ENCODE measurements at places on chromosomes 7 and 10.

GRCh38 chr7:44149571-44150465, 8.7 kb upstream of the MYL7 start:
- DNase-seq = no peak

- no peak for DNase-seq
Observed at GRCh38 chr10:100896876-100897461, 15.8 kb upstream of the SLF2 start.

GRCh38 chr7:43405948-43406347, 177.0 kb upstream of the STK17A start:
- no peak for DNase-seq

- DNase-seq = no peak
Observed at GRCh38 chr7:81859433-81859832, 89.6 kb upstream of the HGF start.

DNA sequence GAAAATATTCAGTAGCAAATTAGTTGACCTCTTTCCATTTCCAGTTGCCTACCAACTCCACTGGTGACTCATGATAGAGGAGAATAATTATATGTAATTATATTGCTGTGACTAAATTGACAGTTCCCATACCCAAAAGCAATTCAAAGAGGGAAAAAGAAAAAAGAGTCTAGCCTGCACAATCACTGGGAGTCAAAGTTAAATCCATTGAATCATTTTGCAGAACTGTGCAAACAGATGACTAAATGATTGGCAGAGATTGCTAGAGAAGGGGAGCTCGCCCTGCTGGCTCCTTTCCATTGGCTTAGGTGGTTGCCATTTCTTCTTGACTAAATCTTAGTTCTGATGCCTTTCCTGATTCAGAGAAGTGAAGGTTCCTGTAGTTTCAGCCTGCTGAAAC, 1228.6 kb upstream of the SORCS1 start:
- no peak for DNase-seq

DNA sequence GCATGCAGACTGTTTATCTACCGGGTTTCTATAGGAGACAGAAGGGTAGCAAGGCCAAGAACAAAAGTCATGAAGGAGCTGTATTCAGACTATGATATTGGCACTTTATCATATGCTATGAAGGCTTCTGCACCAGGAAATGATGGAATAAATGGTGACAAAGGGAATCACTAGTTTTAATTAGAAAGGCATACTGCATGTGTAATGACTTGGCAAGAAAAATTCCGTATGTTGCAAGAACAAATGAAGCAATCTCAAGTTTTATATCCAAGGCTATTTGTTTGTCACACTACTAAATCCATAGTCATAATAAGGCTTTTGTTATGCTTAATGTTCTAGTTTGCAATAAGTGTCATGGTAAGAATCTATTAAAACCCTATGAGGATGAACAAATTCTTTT, 230.9 kb downstream of the ZEB1 start:
- DNase-seq = no peak

GRCh38 chr7:148623586-148624282, 33.2 kb downstream of the C7orf33 start:
- DNase-seq = no peak

DNA sequence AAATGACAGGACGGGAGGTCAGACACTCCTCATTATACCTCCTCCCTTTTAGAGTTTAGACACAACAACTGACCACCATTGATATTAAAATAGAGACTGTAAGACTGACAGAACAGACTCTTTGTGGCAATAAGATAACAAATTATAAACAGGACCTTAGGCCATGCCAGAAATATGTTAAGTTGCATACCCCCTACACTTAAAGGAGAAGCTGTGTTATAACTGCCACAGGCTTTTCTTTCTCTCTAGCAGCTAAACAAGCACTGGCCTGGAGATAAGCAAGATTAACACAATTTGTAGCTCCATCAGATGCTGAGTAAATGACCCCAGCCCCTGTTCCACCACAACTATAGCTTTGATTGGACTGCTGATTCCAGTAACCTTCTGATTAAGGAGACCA, 10.5 kb upstream of the UNC5B start:
- no peak for DNase-seq

- DNase-seq = no peak
Observed at GRCh38 chr10:103745341-103746247, 109.8 kb downstream of the SH3PXD2A start.

DNA sequence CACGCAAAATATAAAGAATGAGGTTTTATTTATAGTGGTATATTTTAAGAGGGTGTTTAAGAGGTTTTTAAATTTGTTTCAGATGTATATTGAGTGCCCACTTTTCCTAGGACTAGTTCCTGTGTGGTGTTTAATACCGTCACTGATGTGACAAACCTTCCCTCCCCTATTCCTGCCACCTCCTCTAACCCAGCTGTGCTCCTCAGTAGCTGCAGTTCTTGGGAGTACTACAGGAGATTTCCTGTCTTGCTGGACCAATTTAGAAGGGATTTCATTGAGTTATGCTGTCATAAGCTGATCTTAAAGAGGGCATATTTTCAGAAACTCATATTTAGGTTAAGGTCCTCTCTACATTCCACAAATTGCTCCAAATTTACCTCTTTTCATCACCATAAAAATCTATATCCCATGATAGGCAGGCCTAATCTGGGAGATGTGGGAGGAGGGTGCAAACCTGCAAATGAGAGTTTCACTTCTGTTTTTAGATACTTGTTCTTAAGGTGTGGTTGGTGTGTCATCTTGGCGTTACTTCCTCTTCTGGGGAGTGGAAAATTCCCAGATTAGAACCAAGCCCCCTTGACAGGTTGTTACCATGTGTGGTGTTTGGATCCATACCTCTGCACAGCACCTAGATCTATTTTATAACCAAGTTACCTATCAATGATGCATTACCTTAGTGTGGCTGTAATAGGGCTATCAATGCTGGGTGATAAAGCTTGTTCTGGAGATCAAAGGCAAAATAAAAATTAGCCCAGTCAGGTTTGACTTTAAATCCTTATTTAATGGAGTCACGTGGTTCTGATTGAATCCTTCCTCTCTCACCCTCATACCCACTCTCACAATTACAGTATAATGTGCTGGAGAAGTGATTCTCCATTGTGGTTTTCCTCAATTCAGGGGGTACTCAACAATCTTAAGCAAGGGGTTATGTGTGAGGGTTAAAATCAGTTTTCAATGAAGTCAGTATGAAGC, 141.1 kb downstream of the CDK14 start:
- no peak for DNase-seq

DNA sequence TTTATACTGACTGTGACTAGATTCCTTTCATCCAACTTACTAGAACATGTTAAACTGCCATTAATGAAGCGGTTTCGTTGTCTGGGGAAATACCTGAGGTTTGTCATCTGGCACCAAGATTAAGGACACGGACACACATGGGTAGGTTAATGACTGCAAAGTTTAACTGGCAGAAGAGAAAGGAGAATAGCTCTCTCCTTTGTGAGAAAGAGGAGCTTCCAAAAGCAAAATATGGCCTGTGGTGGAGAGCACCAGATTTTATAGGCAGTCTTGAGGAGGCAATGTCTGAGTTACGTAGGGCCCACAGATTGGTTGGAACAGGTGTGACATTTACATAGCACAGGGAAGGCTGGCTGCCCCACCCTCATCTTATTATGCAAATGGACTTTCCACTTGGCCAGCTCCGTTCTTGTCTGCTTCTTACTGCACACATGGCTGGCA, 1193.0 kb upstream of the CELF2 start:
- DNase-seq = peak; percentile 92

DNA sequence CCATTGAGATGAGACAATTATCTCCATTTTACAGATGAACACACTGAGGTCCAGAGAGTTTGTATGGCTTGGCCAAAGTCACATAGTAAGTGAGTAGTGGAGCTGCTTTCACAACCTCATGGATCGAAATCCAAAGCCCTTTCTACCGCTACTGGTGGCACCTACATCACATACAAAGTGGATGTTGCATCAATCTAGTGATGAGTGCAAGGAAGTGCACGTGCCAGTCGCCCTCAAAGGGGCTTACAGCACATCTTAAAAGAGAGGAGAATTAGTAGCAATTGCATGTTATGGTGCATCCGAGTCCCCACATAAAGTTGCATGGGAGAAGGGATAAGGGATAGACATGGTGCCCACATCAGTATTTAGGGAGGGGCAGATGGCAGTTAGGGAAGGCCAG, 31.0 kb upstream of the GPR26 start:
- no peak for DNase-seq

GRCh38 chr10:98115031-98115787, 19.2 kb upstream of the R3HCC1L start:
- DNase-seq = no peak

DNA sequence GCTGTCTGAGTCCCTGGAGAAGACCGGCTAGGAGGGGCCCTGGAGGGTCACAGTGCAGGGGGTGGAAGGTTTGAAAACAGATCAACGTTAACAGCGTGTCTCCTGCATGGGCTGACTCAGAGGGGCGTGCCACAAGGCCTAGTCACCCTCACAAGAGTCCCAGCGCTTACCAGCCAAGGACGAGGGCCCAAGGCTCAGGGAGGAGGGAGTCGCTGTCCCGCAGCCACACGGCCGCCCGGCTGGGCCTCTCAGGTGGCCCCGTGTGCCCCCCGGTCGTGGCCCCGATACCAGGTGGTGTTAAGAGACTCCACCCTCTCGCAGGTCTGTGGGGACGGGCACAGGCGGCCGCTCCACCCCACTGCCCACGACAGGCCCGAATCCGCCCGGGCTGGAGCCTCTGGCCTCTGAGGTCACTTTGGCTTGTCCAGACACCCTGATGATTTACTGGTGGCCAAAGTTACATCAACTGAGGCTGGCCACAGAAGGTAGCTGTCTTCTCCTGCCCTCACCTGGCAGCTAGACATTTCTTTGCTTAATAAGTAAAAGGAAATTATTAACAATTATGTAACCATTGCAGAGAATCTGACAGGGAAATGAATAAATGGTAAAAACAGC, 34.0 kb downstream of the FAM20C start:
- no peak for DNase-seq

DNA sequence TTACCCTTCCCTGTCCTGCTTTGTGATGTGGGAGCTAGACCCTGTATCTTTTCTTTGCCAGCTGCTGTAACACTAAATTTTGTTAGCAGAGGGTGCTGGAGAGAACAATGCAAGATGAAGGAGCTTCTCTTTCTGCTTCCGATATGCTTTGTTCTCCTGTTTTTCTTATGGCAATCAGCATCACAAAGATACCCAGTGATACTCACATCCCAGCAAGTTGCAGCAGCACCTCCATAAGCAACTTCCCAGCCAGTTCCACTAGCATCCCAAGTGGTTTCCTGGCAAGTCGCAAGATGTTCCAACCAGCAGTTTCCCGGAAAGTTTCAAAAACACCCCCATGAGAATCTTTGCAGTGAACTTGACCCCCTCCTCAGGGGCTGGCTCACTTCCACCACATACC, 148.6 kb downstream of the IMMP2L start:
- no peak for DNase-seq

- DNase-seq = no peak
Observed at GRCh38 chr7:81624650-81625631, 144.9 kb downstream of the HGF start.

GRCh38 chr7:44384586-44385433, 59.4 kb upstream of the CAMK2B start:
- no peak for DNase-seq

DNA sequence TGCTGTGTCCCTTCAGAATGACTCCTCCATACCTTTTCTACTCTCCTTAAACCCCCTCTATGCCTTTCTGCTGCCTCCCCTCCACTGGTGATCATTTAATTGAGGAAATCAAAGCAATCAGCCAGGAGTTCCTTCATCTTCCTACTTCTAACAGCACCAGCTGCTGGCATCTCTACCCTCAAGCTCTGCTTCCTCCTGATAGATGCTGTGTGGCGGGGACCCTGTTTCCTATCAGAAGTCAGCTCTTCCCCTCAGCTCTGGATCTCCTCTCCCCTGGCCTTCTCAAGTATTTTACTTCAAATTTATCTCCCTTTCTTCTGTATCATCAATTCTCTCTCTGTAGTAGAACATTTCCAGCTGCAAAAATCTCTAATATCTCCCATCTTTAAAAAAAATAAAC, 183.7 kb downstream of the ELMO1 start:
- DNase-seq = peak; percentile 54

DNA sequence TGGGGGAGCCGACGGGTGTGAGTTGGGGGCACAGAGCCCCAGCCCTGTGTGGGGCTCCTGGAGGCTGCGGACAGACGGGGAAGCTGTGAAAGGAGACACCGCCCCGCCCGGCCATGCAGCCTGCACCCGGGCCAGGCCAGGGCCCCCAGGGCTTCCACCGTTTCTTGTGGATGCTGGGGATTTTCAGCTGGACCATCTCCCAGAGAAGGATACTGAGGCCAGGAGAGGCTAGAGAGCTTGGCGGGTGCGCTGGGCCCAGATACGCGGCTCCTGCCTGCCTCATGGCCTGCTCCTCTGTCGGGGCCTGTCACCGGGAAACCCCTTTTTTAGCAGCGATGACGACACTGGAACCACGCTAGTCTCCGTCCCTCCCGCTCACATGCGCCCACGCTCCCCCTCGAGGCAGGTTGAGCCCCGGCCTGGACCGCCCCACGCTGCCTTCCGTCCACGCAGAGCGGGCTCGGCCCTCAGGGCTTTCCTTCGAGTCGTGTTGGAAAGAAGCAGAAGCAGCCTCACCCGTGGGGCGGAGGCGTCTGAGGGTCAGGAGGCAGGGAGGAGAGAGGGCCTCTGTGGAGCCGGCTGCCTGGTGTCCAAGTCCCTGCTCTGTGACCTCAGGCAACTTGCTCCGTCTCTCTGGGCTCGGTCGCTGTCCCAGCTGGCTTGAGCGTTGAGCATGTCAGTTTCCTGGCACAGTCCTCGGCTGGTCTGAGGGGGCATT, 11.7 kb downstream of the TMEM184A start:
- no peak for DNase-seq

DNA sequence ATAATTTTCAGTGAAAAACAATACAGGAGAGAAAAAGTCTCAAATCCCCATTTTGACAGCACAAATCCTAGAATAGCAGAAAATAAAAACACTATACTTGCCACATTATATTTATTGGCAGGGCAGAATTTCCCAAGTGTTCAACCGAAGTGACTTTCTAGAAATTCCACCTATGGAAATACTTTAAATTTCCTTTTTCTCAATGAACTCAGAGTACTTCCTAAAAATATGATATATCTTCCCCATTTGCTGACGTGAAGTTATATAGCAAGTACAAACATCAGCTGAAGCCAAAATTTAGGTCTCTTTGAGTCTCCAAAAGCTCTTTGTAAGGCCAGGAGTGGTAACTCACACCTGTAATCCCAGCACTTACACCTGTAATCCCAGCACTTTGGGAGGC, 83.3 kb downstream of the NT5C2 start:
- DNase-seq = no peak

DNA sequence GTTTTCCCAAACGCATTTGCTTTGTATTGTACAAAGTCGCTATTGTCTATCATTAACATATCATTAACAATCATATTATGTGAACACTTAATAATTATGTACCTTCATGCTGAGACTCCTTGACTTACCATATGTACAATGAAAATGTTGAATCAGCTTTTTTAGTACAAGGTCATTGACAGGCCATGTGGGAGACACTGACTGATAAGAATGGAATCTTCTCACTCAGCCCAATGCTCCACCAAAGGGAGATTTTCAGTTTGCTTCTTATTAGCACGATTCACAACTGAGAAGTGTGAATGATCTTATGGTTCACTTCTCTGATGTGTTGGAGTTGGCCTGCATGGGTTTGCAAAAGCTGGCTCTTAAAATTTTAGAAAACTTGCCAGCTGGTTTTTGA, 253.5 kb upstream of the TEX47 start:
- DNase-seq = no peak
